Effector memory CD8-positive, alpha-beta T cell (primary cell): ENCODE measurements at places on chromosomes 5 and 9.

DNA sequence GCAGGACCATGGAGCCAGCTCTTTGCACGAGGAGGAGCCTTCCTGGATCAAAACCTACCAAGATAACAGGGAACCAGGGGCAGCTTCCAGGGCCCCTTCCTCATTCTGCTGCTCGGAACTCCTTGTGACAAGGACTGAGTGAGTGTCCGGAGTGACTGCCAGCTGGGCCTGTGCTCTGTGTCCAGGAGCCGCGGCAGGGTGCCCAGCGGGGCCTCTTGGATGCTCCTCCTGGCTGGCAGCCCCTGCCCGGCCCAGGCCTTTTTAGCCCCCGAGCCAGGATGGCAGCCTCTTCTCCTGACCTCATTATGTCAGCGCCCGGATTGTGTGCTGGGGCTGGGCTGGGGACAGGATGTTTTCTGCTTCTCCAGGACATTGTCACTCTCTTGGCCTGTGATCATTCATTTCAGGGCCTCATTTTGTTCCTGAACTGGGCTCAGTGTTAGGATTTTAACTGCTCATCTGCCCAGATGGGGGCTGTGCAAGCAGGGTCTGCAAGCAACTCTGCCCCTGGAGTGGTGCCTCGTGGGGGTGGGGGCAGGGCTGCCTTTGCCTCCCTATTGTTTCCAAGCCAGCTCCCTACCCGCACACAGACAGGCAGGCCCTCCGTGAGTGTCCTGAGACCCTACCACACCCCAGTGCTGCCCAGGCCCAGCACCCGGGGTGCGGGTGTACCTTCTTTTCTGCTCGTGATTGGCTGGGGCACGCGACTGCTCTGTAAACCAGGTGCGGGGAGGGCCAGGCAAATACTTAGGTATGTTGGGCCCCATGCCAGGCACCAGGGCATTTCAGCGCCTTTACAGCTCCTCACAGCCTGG lies 161.6 kb downstream of the COL23A1 start:
- no peak overlapping the region for H3K27ac ChIP-seq
- no peaks in the 10 kb centered on the region for H3K4me1 ChIP-seq
- H3K36me3 ChIP-seq: no peaks in the 10 kb centered on the region
- H3K27me3 ChIP-seq: peaks cover 50% of the 10 kb centered on the region
- DNase-seq: no peak
- no peak overlapping the region for H3K4me3 ChIP-seq

- no peaks in the 10 kb centered on the region for H3K4me1 ChIP-seq
- no peaks in the 10 kb centered on the region for H3K27me3 ChIP-seq
- no peak overlapping the region for H3K4me3 ChIP-seq
- no peak overlapping the region for H3K27ac ChIP-seq
- peak; percentile 21 for DNase-seq
These were observed 71.5 kb downstream of the TRIM36 start for GRCh38 chr5:115098041-115098702.

GRCh38 chr5:14900693-14901461 lies 29.3 kb upstream of the ANKH start:
- peaks cover 6% of the 10 kb centered on the region for H3K27me3 ChIP-seq
- no peaks in the 10 kb centered on the region for H3K4me1 ChIP-seq
- H3K4me3 ChIP-seq: no peak overlapping the region
- H3K36me3 ChIP-seq: no peaks in the 10 kb centered on the region
- no peak for DNase-seq

DNA sequence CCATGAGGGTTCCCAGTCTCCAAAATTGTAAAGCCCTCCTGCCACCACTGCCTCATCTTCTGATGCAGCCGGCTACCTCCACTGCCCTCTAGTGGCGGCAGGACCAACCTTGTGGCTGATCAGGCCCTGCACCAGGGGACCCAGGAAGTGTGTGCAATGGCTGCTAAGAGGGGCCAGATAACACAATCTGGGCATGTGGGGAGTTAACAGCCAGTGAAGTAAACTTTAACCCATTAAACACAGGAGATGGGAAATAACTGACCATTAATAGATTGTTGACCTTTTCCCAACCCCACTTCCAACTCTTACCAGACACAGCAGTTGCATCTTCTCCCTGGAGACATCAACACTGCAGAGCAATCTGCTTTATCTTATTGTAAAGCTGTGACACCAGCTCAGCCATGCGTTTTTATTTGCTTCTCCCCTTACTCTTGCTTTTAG lies 63.3 kb downstream of the FREM1 start:
- peaks cover 7% of the 10 kb centered on the region for H3K27me3 ChIP-seq
- no peaks in the 10 kb centered on the region for H3K4me1 ChIP-seq
- no peak for DNase-seq
- no peak overlapping the region for H3K27ac ChIP-seq

DNA sequence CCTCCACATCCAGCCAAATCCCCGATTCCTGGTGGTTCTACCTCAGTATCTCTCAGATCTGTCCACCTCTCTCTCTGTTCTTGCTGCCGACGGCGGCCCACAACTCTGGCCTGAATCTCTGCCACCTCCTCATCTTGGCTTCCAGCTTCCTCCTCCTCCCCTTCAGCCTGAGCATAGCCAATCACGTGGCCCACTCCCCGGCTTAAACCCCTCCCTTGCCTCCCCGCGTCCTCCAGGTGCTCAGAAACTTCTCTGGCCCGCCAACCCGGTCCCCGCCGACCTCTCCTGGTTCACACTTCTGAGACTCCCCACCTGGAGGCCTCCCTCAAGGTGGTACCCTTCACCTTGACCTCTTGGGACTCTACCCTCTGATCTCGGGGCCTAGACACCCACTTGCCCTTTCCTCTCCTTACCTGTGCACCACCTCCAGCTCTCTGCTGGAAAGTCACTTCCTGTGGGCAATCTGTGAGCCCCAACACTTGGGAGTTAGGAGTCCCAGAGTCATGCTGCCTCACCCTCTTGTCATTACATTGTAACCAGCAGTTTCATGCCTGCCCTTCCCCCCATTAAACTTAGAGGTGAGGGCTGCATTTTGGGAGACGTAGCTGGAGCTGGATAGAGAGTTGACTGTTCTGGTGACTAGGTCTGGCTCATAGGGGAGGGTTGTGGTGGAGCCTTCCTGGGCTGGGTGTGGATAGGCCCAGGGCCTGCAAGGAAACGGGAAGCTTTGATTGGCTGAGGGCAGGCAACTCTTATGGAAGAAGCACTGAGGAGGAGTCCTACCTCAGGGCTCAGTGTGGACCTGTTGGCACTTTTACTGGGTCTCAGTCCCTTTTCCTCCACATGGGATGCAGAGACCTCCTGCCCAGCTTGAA lies 4.5 kb upstream of the SET start:
- peaks cover 23% of the 10 kb centered on the region for H3K36me3 ChIP-seq
- H3K4me1 ChIP-seq: peaks cover 36% of the 10 kb centered on the region
- H3K27ac ChIP-seq: peak overlapping the region; percentile 98
- peak overlapping the region; percentile 95 for H3K4me3 ChIP-seq
- H3K27me3 ChIP-seq: no peaks in the 10 kb centered on the region

DNA sequence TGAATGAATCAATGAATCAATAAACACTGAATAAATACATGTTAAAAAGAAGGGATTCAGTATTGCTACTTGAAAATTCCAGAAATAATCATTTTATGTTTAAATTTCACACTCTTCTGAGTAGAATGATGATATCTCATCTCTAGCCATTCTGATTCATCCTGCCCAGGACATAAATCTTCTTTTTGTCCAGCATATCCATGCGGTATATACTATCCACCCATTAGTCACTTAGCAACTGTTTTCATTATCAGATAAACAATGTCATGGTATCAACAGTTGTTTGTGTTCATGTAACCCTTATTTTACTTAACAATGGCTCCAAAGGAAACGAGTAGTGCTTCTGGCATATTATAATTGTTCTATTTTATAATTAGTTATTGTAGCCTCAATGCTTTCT lies 432.4 kb upstream of the SMC2 start:
- H3K27me3 ChIP-seq: no peaks in the 10 kb centered on the region
- no peak for DNase-seq
- H3K4me3 ChIP-seq: no peak overlapping the region
- H3K27ac ChIP-seq: no peak overlapping the region

- DNase-seq: peak; percentile 59
- H3K4me3 ChIP-seq: peak overlapping the region; percentile 54
- H3K27me3 ChIP-seq: no peaks in the 10 kb centered on the region
- peak overlapping the region; percentile 93 for H3K27ac ChIP-seq
- H3K4me1 ChIP-seq: peaks cover 12% of the 10 kb centered on the region
These were observed 43.1 kb downstream of the POLR1E start for GRCh38 chr9:37528652-37529471.

DNA sequence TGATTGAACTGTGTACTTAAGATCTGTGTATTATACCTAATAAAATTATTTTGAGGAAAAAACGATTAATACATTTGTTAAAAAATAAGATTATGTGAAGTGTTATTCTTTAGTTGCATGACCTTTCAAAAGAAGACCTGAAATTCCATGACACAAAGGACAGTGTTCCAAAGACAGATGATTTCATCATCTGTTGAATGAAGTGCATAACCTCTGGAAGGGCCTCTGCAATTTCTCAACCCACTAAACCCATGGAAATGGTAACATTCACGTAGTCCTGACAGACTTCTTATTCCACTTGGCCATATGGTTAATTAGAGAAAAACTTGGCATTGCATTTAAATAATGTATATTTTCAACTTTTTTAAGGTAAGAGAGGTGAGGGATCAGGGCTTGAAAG lies 167.2 kb upstream of the CTNND2 start:
- H3K27ac ChIP-seq: no peak overlapping the region
- H3K36me3 ChIP-seq: no peaks in the 10 kb centered on the region
- no peak for DNase-seq
- H3K4me3 ChIP-seq: no peak overlapping the region
- no peaks in the 10 kb centered on the region for H3K4me1 ChIP-seq

DNA sequence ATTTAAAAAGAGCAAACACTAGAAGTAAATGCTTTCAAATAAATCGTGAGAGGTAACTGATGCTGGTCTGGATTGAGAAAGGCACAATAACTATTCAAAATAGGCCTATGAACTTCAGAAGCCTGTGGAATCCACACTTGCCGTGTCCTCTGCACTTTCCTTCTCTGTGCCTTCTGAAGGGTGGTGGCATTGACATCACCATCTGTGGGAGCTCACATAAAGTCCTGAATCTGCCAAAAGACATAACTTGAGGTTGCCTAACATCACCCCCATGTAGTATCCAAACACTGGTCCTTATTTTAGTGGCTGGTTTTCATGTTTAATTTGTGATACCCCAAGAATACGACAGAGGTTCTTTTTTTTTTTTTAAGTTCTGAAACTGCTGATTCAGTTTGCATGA lies 59.8 kb downstream of the IRF1 start:
- H3K27me3 ChIP-seq: no peaks in the 10 kb centered on the region
- peak overlapping the region; percentile 82 for H3K4me3 ChIP-seq
- peak overlapping the region; percentile 96 for H3K27ac ChIP-seq
- H3K4me1 ChIP-seq: peaks cover 88% of the 10 kb centered on the region
- no peak for DNase-seq
- peaks cover 63% of the 10 kb centered on the region for H3K36me3 ChIP-seq

DNA sequence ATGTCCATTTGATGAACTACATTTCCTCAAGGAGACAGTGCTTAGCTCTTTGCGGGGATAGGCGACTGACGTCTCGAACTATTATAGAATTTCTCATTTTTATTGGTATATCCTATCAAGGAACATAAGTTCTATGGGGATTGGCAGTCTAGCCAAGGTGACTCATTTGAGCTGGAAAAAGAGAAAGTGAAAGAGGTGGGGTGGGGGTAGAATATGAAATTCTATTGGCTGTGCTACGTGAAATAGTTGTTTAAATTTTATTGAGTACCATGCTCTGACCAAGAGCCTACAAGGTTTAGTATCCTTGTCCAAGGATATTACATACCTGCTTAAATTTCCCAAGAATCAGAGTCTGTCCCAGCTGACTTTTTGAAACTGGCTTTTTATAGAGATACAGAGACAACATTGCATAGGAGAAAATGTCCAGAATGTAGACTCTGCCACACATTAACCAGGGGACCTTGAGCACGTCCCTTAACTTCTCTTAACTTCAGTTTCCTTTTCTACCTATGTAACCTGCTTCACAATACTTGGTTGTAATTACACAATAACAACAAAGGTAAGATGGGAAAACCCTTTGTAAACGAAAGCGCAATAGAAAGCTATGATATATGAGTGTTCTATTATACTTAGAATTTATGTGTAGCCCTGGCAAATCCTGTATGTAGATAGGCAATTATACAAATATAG lies 226.4 kb upstream of the WWC1 start:
- H3K4me3 ChIP-seq: no peak overlapping the region
- no peak overlapping the region for H3K27ac ChIP-seq
- H3K4me1 ChIP-seq: no peaks in the 10 kb centered on the region
- no peak for DNase-seq
- no peaks in the 10 kb centered on the region for H3K36me3 ChIP-seq

DNA sequence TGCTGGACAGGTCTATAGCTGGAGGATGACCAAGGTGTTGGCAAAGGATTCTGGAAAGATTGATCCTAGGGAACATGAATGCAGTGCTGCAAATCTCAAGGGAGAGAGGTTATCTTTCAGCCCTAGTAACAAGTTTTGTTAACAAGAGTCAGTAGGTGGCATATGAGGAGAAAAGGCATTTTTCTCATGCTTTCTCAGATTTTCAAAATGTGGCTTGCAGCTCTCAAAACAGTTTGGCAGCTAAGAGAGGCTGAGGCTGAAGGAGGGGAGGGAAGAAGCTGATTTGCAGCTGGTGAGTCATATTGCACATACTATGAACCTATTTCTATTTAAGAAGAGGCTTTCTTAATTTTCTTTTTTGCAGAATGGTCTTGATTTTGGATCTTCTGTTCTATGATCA lies 64.3 kb upstream of the PCA3 start:
- H3K36me3 ChIP-seq: no peaks in the 10 kb centered on the region
- H3K4me3 ChIP-seq: no peak overlapping the region
- no peak for DNase-seq
- no peak overlapping the region for H3K27ac ChIP-seq

DNA sequence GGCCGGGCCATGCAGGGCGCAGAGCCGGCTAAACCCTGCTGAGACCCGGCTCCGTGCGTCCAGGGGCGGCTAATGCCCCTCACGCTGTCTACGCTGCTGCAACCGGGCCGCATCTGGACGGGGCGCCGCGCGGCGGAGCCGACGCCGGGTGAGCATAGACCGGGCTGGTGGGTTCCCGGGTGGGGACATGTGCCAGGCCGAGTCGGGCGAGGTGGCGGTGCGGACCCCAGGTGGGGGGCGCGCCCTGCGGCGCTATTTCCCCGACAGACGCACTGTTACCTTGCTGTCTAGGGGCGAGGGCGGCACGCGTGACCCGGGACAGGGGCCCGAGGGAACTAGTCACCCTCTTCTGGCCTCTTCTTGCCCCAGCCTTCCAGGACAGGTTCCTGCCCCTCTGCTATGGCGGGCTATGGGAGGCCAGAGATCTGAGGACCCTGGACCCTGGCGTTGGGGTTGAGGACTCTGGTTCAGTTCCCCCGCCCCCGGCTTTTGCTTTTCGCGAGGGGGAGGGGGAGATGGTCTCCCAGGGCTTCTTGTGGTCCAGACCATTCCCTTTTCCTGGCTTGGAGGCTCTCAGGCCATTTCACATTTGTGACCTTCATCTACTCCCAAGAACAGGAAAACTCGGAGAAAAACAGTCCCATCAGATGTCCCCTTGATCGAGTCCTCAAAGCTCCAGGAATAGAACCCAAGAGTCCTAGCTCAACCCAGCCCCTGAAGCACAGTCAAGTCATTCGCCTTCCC lies 536 bp downstream of the SLC27A4 start:
- DNase-seq: no peak
- H3K27me3 ChIP-seq: no peaks in the 10 kb centered on the region
- peaks cover 14% of the 10 kb centered on the region for H3K36me3 ChIP-seq

- H3K36me3 ChIP-seq: peaks cover 4% of the 10 kb centered on the region
- no peaks in the 10 kb centered on the region for H3K4me1 ChIP-seq
- H3K4me3 ChIP-seq: no peak overlapping the region
- DNase-seq: no peak
These were observed 2034.6 kb upstream of the ACO1 start for GRCh38 chr9:30349526-30350513.

- H3K36me3 ChIP-seq: no peaks in the 10 kb centered on the region
- H3K27ac ChIP-seq: no peak overlapping the region
- H3K27me3 ChIP-seq: no peaks in the 10 kb centered on the region
- no peak for DNase-seq
- H3K4me3 ChIP-seq: no peak overlapping the region
These were observed 161.4 kb downstream of the PIK3R1 start for GRCh38 chr5:68376935-68377334.
